ENCODE measurements at places on chromosomes 7 and 10.

DNA sequence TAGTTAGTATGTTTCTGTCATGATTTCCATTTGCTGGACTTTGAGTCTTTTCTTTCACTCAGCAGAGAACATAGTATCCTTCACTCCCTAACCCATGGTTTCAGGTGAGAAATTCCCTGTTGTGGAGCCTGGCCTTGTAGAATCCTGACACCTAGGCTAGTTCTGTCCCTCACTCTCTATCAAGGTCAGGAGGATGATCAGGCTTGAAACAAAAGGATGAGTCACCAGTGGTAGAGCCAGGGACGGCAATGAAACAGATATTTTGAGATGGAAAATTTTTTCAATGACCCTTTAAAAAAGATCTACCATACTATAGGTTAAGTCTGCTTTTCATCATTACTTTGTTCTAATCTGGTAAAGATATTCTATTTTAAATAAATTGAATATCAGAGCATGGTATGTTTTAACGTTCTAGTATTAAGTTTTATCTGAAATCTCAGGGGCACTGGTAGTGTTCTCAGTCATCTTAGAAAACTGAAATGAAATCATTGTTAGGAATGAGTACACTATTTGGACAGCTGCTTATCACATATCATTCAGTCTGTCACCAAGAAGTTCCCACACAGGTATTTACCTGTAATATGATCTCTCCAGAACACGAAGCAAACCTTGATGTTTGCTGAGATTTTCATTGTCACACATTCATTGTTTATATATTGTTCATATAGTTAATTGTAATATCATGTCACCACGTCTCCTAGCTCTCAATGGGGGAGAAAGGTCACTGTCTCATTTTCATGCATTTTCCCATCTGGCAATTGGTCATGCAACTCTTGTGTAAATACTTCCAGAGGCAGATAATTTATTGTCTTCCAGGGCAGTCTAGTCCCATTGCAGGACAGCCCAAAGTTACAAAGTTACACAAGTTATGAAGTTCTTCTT is 299.9 kb upstream of the LRRTM3 start:
- no peak for DNase-seq

- no peak for DNase-seq
These were observed 80.7 kb downstream of the SLC37A3 start for GRCh38 chr7:140317597-140317996.

- DNase-seq, result peak; percentile 45
These were observed 119.1 kb downstream of the PFKFB3 start for GRCh38 chr10:6321880-6322279.

- peak; percentile 52 for DNase-seq
These were observed 10.2 kb upstream of the GDF2 start for GRCh38 chr10:47311932-47312662.

DNA sequence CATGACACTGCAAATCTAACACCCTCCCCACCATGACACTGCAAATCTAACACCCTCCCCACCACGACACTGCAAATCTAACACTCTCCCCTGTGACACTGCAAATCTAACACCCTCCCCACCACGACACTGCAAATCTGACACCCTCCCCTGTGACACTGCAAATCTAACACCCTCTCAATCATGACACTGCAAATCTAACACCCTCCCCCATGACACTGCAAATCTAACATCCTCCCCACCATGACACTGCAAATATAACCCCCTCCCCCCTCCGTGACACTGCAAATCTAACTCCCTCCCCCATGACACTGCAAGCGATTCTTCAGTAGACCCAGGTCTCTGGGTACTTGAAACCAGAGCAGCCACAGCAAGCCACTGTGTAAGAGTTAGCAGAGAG is 604.4 kb downstream of the DNAJB6 start:
- no peak for DNase-seq

- peak; percentile 83 for DNase-seq
These were observed 43.0 kb downstream of the PODXL start for GRCh38 chr7:131513245-131514061.

DNA sequence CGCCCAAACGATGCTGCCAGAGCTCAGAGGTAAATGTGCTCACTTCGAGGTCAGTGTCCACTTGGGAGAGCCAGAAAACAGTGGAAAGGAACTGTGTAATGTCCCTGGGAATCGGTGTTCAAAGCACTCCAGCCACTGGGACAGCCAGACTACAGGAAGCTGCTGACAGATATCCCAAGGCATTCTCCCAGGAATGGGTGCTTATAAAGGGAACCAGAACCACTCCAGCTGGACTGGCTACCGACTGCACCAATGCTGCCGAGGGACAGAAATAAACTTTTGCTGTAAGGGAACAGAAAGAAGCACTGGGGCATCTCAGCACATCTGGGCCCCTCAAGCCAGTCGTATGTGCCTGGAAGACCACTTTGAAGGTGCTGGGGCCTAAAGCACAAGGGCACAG is 76.7 kb downstream of the ATXN7L1 start:
- no peak for DNase-seq

DNA sequence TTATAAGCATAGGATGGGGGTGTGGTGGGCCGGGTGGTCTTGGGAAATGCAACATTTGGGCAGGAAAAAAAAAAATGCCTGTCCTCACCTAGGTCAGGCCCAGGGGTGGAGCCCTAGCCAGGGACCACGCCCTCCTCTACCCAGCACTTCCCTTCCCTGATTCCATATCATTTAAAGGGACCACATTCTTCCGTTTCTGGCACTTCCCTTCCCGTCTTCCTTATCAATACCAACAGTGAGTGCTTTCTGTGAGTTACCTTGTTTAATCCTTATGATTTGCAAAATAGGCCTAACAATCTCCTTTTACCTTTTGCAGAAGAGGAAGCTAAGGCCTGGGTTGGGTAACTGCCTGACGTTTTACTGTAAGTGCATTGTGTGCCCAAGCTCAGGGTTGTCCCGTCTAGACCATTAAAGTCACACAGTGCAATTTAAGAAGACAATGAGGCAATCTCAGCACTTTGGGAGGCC is 16.7 kb upstream of the C10orf95 start:
- DNase-seq, result no peak

DNA sequence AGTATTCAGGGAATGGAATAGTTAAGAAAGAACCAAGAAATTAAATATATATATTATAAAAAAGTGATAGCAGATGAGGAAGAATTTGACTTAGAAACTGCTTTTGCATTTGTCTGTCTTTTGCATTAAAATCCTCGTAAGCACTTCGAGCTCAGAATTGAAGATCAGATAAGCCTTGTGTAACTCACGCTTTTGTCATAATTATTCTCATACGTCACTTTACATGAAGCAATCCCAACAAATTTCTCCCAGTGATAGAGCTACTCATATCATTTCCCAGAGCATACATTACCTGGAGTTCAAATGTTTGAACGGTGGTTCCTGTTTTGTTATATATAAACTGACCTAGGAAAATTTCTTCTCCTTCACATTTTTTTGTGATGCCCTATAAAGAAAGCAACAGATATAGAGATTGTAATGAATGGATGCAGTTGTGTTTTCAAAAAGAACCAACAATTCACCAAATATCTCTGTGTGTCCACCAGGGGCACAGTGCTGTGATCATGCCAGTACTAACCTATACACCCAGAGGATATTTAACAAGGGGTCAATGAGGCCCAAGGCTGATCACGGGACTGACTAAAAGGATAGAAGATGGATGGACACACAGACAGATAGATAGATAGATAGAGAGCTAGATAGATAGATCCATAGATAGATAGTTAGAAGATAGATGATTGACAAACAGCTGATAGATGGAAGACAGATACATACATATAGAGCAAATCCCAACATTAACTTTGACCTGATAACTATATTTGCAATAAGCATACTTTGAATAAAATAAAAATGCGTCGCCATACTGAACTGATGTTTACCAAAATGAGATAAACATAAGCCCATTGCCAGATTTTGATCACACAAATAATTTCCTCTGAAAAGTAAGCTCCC is 9.3 kb upstream of the HUS1 start:
- no peak for DNase-seq

DNA sequence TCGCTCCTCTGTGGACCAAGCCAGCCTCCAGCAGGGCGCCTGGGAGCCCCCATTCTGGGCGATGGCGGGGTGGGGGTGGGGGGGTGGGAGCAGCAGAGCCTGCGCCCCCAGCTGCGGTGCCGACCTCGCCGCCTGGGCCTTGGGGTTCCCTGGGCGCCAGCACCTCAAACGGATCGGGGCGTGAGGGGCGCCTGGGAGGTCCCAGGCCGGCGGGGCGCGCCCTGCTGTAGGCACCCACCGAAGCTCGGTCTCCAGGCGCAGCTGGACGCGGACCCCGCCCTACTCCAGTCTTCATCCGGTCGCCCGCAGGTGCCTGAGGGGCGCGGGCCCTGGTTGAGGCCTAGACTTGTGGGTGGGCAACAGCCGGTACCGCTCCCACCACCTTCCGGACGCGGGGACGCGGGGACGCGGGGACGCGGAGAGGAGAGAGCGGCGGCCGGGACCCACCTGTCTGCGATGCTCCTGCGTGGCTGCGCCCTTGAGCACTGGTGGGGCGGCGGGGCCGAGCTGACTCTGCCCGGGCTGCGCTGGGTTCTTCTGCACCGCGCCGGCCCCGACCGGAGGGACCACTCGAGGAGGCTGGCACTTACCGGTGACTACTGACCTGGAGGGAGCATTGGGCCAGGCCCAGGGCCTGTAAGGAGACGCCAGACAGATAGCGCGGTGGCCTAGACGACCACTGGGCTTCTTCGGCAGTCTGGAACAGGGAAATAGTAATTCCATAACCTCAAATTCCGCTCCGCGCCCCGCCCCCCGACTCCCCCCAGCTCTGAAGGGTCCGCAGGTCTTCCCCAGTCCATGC is 5.5 kb upstream of the KCP start:
- DNase-seq, result no peak

- no peak for DNase-seq
These were observed 50.6 kb downstream of the PDK4 start for GRCh38 chr7:95545673-95546072.

- DNase-seq, result no peak
These were observed 569.0 kb upstream of the SORCS1 start for GRCh38 chr10:107733328-107734130.

- no peak for DNase-seq
These were observed 230.6 kb upstream of the KIAA1217 start for GRCh38 chr10:23978317-23978716.

GRCh38 chr10:23742807-23743206 is 303.9 kb downstream of the OTUD1 start:
- DNase-seq, result no peak

DNA sequence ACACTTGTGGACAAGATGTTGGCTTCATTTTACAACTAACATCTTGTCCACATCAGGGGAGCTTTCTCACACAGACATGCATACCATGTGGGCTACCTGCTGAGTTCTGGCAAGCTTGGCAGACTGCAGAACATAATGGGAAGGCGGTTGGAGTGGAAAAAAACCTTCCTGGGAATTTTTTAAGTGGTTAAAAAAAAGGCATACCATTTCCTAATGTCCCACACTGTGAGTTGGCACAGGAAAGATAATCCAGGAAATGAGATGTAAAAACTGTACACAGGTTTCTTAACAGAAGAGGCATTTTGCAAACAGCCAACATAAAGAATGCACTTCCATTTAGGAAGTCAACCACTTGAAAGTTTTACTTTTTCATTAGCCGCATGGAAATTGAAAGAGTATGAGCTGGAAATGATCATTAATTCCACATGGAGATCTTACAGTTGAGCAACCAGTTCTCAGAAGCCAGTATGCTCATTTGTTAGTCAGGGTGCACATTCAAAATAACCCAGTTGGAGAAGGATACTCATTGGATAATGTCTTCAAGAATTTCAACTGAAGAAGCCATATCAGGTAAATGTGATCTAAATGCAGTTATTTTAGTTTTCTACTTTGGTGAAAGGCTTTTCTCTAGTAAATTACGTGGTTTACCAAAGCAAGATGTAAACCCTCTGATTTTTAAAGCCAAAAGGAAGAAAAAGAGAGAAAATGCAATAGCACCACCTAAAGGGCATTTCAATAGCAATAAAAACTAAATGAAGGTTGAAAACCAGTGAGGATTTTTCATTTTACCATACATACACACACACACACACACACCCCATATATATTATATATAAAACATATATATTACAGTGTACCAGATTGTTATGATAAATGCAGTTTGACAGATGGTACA is 194.0 kb downstream of the TAX1BP1 start:
- no peak for DNase-seq

All from RCC 7860 (cell line).